ENCODE measurements at places on chromosomes 11 and 22.
A peak's percentile ranks its signal among the peaks of the same experiment; 100 is the strongest.

DNA sequence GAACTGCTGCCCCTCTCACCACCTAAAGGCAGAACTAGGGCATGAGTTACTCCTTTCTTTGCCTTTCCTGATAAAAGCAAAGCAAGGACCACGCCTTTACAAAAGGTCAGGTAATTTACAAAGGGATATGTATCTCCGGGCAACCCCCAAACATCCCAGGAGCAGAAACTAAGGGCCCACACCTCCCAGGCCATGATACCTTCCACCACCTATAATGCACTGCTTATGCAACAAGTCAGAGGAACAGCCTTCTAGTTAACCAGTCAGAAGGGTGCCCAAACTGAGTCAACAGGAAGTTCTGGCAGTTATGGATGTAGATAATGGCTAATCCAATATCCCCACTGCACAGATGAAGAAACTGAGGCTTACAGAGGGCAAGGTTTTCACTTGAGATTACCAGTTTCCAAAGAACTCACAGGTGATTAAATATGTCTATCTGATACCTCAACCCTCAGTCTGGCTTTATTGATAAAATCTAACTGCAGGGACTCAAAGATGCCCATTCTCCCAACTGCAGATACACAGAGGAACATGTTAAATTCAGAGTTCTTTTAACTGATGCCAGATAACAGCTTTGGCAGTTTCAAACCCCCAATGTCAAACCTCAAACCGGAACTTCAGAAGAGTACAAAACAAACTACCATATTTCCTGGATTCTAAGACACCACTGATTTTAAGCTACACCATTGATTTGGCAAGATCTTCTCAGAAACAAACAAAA lies 16.8 kb upstream of the CASTOR1 start:
- no peak for DNase-seq

GRCh38 chr11:103413266-103413888 lies 304.2 kb downstream of the DYNC2H1 start:
- no peak for DNase-seq

DNA sequence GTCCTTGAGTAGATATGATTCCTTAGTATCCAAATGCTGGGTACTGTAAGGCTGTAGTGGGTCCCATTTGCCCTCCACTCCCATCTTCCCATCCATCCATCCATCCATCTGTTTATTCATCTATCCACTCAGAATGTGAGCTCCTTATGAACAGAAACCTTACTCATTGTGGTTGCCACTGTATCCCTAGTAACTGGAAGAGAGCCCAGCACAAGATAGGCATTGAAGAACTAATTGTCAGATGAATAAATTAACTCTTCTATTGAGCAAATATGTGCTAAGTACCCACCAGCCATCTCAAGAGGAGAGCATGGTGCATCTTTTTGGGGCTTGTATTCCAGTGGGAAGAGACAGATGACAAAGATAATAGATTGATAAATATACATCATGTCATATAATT lies 86.4 kb upstream of the SEZ6L start:
- DNase-seq: no peak

DNA sequence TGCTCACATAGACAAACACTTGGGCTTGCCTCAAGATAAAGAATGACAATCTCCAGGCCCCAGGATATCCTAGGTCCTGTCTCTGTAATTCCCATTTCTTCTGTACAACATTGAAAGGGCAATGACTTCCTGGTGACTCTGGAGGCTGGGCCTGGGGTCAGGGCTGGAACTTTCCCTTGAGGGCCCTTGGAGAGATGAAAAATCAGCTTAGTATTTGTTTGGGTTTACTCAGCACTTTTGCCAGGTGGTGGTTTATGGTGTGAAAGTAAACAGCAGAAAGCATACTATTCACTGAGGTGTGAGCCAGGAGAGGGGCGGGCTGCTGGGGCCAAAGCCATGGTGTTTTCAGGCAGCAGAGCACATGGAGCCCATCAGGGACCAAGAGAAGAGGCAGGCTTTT lies 214.7 kb upstream of the NARS2 start:
- no peak for DNase-seq

DNA sequence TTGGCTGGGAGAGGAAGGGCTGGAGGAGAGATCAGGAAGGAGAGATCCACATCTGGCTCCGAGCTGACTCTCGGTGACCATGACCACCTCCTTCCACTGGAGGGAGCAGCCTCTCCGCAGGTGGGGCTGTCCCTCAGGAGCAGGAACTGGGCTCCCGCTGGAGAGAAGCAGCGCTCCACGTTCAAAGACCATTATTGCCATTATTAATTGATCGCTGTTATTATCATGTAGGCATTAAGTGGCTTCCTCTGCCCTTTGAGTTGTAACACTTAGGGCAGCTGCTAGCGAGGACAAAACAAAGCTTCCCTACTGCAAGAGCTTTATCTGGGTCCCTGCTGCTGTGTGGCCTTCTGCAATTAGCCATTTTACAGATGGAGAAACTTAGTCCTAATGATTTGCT lies 251.9 kb downstream of the ST3GAL4 start:
- DNase-seq: no peak

DNA sequence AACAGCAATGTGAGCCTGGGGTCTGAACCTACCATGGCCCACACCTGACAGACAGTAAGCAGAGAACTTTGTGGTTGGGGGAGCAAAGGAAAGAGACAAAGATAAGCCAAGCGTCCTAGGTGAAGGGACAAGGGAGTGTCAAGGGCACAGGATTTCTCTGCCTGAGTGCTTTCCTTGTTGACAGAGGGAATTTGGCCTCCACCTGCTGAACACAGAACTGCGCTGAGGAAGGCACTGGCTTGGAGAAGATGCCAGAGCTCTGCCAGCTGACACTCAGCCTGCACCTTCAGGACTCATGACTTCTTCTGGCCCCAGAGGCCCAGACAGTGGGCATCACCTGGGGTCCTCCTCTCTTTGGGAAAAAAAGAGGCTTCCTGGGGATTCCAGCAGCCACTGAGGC lies 789 bp upstream of the LRRC55 start:
- no peak for DNase-seq

GRCh38 chr22:41976070-41976901 lies 7.0 kb downstream of the SEPTIN3 start:
- peak; percentile 54 for DNase-seq

- no peak for DNase-seq
Observed at GRCh38 chr11:88680806-88681205, 343.3 kb upstream of the CTSC start.

DNA sequence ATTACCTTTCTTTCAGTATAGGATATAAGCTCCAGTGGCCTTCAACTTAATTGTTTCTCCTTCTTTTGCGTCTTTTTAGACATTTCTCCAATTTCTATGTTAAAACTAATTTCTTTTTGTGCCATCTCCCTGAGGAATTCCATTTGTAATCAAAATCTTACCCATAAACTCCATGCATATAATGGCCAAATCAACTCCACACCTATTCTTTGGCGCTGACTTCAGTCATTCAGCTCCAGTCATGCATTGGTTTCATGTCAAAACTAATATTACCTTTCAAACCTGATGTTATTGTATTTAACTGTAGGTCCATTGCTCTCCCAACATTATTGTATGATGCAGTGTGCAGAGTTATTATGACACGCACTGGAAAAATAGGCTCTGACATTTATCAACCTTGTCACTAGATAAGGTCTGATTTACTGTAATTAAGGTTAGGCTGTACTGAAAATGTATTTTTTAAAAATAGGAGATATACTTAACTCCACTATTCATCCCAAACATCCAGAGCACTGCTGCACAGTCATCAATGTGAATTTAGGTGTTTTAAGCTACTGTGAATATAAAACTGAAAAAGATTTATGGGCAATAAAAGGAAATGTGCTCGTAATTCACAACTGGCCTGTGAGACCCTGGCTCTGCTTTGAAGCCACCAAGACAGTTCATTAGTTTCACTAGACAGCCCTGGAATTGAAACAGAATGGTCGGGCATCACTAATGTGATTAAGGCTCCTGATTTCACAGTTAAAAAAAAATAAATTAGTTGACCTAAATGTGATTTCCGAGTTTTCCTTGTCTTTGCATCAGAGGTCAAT lies 180.6 kb upstream of the GRIA4 start:
- DNase-seq: no peak

DNA sequence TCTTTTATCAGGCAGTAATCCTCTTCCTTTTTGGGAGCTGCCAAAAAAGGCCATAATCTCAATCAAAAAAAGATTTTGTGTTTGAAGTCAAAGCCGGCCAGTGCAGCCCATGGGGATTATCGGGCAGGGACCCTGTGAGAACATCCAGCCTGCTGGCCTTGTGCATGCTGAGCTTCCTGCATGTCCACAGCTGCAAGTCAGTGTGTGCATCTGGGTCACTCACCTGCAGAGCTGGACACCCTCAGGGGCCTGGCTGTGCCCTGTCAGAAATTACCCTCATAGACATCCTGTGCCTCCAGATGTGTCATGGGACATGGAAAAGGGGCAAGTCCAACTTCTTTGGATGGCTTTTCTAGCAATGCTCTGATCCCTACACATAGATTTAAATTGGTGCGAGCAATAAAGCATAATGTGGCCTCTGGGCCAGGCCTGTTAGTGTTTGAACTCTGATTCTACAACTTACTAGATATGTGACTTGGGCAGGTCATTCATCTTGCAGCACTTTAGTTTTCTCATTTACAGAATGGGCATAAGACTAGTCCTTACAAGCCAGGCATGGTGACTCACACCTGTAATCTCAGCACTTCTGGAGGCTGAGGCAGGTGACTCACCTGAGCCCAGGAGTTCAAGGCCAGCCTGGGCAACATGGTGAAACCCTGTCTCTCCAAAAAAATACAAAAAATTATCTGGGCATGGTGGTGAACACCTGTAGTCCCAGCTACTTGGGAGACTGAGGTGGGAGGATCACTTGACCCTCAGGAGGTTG lies 81.6 kb upstream of the LARGE1 start:
- no peak for DNase-seq

- no peak for DNase-seq
Observed at GRCh38 chr11:125272092-125272491, 107.5 kb downstream of the PKNOX2 start.

- DNase-seq: no peak
Observed at GRCh38 chr22:26439559-26439958, 10.5 kb downstream of the ASPHD2 start.

GRCh38 chr22:37503850-37504249 lies 15.4 kb downstream of the CARD10 start:
- DNase-seq: no peak

DNA sequence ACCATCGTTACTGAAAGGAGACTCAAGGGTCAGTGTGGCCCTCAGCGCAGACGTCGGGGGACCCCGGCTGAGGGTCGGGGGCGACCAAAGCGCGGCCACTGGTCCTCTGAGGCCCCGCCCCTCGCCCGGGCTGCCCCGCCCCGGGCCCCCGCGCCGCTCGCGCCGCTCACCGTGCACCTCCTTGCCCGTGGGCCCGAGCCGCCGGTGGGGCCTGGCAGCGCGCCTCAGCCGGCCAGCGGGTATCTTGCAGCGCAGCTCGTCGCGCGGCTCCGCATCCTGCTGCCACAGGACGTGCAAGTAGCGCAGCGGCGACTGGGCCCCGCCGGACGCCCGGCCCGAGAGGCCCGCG lies 419 bp downstream of the ANKRD54 start:
- no peak for DNase-seq

DNA sequence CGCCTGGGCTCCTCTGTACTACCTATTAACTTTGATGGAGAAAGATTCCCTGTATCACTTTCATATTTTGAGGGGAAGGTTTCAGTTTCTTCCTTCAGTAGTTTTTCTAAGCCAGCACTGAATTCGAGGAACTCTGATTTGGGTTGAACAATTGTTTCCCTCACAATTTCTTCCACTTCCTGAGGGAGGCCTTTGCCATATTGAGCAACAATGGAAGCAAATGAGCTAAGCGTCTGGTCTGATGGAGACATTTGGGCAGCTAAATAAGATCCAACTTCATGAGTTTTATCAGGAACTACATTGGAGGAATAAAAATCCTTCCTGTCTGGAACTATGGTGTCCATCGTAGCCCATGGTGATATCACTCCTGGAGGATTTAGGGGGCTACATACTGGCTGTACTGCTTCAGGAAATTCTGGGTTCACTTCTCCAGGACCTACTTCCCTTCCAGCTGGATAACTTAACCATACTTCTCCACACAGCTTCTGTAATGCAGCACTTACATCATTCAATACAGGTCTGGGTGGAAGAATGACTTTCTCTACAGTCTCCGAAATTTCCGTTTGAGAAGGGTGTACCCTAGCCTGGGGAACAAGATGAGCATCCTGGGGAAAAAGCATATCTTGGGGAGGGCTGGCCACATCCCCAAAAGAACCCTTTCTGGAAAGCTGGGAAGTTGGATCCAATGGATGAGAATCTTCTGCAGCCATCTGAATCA lies 38.9 kb upstream of the CCDC89 start:
- DNase-seq: no peak

GRCh38 chr22:47374901-47375575 lies 612.6 kb downstream of the TBC1D22A start:
- DNase-seq: no peak
